ENCODE measurements at places on chromosomes 5 and 9. TPM values are rescaled to one million over a fixed set of nuclear protein-coding genes. Genes with fewer than 3 reads are reported as not detected.

The ACTL7A gene
- not detected for total RNA-seq

The ZNF367 gene
- 25.8 TPM for total RNA-seq

GRCh38 chr5:20678814-20679298, 690.9 kb upstream of the CDH18 start:
- DNase-seq = peak; percentile 77

- no peak for DNase-seq
Measured at GRCh38 chr9:19995619-19996018, 206.8 kb upstream of the SLC24A2 start.

GRCh38 chr9:94639061-94639998, at the start of gene FBP1:
FBP1 (minus strand) TSS chr9:94639518; CDS start chr9:94639310, 208 bp downstream.
- DNase-seq = no peak
